ENCODE measurements at places on chromosomes 4 and X.

DNA sequence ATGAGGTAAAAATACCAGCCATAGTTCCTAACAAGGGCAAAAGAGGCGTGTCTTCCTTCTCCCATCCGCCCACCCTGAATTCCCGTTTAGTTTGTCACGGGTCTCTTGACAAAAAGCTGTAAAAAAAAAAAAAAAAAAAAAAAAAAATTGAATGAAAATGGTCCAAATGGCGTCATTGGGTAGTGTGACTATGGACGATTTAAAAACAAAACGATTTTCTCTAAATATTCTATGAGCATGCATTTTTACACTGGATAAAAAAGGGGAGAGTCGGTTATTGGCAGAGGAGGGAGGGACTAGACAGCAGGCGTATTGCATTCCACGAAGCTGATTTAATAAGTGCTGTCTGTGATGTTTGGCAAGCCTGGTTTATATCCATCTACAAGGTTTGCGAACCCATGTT is at the start of gene FAM133A:
FAM133A (plus strand) TSS at position 338 of the 403 bp plus-strand sequence. CDS start 35,214 bp downstream, outside the sequence.
- no peak for DNase-seq

- DNase-seq: no peak
Measured at GRCh38 chrX:114210879-114211278, 373.0 kb upstream of the HTR2C start.

GRCh38 chr4:146458594-146458993 is 63.1 kb downstream of the SLC10A7 start:
- DNase-seq: no peak

- DNase-seq: no peak
Measured at GRCh38 chr4:211033-211511, 86.8 kb downstream of the ZNF718 start.

- DNase-seq: no peak
Measured at GRCh38 chrX:63128509-63128908, 222.6 kb downstream of the SPIN4 start.
